NCI-H446 treated with DMSO at 0.1 percent for 48 hours (cell line): ENCODE measurements at places on chromosomes 1 and 21.

DNA sequence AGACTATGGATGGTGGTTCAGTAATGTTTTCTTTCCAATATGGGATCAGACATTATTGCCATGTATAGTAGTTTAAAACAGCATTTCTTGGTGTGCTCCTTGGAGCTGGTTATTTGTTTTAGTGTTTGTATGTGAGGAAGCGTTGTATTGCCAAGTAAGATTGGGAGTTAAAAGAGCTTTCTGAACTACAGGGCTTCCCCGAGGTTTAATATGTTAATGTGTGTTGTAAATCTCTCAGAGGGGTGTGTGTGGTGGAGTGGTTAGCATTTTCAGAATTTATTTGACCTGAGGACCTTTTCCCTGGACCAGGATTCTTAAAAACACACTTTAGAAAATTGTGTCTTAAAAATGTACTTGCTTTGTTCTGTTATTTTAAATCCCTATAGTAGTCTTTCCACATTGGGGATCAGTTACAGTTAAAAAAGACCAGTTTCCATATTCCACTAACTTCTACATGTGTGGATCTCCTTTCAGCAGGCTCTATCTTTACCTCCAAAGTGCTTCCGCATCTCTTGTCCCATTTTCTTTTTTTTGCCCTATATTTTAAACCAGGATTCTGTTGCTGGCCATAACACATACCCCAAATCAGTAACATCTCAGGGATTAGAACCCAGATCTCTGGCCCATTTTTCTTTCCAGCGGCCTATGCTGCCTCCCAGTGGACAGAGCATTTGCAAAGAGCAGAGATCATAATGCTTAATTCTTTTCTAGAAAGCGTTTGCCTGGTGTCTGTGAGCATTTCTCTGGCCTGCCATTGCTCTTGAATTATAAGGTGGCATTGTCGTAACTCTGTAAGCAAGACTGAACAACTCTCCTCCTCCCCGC lies 58.6 kb downstream of the PBX1 start:
- DNase-seq: peak; percentile 40

DNA sequence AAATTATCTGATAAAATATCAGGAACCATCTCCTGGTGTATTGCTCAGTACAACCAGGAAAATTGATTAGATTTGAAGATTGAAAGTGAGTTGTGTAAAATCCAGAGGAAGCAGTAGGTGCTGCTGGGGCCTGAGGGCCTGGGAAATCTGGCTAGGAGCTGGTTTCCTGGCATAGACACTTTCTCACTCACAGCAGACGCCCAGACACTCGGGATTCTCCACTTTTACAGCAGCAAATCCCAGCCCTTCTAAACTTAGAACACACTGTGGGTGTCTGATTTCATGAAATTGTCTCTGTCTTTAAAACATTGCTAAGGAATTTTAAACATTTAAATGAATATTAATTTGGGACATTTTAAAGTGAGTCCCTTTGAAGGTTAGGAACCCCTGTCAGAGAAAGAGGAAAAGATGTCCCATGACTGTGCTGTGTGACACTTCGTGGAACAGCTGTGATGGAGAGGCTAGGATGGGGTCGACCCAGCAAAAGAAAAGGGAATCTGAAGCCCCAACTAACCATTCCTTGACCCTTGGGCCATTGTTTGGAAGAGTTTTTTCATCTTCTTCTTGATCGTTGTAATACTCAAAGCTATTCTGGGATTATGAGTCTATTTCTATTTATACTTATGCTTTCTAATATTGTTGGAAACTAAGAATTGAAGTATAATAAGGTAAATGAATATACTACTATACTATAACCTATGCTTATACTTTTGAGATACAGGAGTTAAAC lies 49.0 kb upstream of the VAMP3 start:
- DNase-seq: no peak

GRCh38 chr1:36599828-36600227 lies 117.1 kb upstream of the CSF3R start:
- DNase-seq: no peak

DNA sequence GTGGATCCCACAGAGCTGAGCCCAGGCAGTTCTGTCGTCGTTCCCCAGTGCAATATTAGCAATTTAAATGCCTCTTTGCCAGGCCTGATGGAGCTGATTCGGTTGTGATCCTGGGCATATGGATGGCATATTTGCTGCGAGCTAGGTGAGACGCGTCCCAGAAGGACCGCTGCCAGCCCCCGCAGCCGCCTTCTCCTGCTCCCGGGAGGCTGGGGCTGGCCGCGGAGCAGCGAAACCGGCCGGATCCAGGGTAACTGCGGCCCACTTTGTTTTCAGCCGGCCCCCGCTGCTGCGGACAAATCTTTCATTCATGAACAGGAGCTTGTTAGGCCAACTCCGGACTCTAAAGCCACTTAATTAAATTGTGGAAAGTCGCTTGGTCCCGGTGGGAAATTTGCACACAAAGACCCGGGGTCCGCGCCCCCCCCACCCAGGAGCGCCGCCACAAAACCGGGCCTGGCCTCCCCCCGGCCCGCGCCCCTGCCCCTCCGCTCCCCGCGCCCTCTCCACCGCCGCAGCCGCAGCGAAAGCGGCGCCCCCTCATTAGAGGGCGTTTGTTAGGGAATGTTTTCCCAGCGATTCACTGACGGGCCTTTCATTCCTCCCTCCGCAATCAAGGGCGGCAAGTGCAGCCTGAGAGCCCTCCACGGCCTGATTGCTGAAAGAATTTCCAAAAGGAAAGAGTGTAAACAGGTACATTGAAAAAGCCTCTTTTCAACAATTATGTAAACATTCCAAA lies 383.3 kb downstream of the RRAGC start:
- DNase-seq: no peak
